Tibial nerve (tissue), 4 donors: ENCODE measurements at places on chromosomes 3 and 15.

DNA sequence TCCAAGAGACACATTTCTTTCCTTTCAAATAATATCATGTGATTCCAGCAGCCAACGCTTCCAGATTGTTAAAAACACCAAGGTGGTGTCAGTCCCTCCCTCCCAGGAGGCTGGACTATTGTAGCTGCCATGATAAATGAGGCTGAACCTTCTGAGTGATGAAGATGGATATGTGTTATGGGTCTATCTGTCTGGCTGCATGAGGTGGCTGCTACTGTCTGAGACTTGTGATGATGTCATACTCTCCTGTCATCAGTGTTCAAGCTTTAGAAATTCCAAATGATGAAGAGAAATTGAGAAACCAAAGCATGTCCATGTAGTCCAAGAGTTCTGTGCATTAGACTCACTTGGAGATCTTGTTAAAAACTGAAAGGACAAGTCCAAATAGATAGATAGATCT is 683.0 kb downstream of the NTRK3 start:
- no peak for DNase-seq
- H3K36me3 ChIP-seq, result no peaks in the 10 kb centered on the region
- H3K4me1 ChIP-seq, result peaks cover 6% of the 10 kb centered on the region
- H3K27ac ChIP-seq, result no peak overlapping the region

- H3K27me3 ChIP-seq, result no peaks in the 10 kb centered on the region
- H3K27ac ChIP-seq, result peak overlapping the region; percentile 92
- H3K4me3 ChIP-seq, result no peak overlapping the region
- H3K36me3 ChIP-seq, result peaks cover 43% of the 10 kb centered on the region
- peaks cover 7% of the 10 kb centered on the region for H3K4me1 ChIP-seq
Measured at GRCh38 chr15:89196241-89196640, 25.1 kb downstream of the RLBP1 start.

- DNase-seq, result no peak
- no peaks in the 10 kb centered on the region for H3K27me3 ChIP-seq
- no peaks in the 10 kb centered on the region for H3K4me1 ChIP-seq
- no peak overlapping the region for H3K4me3 ChIP-seq
Measured at GRCh38 chr3:54361746-54362283, 239.5 kb downstream of the CACNA2D3 start.

DNA sequence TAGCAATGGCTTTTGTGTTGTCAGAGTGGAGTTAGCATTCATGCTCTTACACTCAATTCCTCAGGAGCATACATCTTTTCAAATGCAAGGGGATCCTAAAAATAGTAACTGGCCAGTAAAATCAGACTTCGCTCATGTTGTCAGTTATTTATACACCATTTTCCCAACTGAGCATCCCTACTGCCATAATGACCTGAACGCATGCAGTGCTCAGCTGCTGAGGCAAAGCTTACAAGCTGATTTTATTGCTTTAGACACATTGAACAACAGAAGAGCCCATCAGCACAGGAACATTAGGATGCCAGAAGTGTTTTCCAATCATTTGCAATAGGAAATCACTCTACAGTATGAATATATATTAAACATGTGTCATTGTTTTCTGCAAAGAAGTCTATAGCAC is 689.7 kb upstream of the BCHE start:
- no peaks in the 10 kb centered on the region for H3K4me1 ChIP-seq
- no peak overlapping the region for H3K4me3 ChIP-seq
- H3K27me3 ChIP-seq, result no peaks in the 10 kb centered on the region
- DNase-seq, result no peak
- H3K27ac ChIP-seq, result no peak overlapping the region

DNA sequence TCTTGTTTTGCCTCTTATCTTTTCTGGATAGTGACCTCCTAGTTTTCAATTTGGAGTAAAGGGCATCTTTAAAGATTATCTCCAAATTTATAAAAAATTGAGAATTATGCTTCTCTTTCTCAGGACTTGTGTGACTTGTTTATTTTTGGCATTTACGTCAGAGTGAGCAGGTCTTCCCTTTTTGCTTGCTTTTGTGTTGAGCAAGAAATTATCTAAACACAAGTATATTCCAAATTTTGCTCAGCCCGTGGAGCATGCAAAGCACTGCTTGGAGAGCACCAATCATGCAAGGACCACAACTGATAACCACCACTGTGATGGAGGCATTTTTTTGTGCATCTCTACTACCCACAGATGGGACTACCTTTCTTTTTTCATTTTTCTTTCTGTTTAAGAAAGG is 7.1 kb downstream of the SLC25A26 start:
- H3K4me1 ChIP-seq, result no peaks in the 10 kb centered on the region
- DNase-seq, result no peak
- no peak overlapping the region for H3K4me3 ChIP-seq
- no peak overlapping the region for H3K27ac ChIP-seq

GRCh38 chr15:31324806-31325594 is 1.6 kb upstream of the KLF13 start:
- H3K4me3 ChIP-seq, result peak overlapping the region; percentile 97
- H3K4me1 ChIP-seq, result no peaks in the 10 kb centered on the region
- H3K36me3 ChIP-seq, result no peaks in the 10 kb centered on the region
- no peaks in the 10 kb centered on the region for H3K27me3 ChIP-seq
- no peak for DNase-seq

- H3K36me3 ChIP-seq, result no peaks in the 10 kb centered on the region
- no peak overlapping the region for H3K4me3 ChIP-seq
- DNase-seq, result peak; percentile 50
- peaks cover 18% of the 10 kb centered on the region for H3K4me1 ChIP-seq
- no peak overlapping the region for H3K27ac ChIP-seq
- H3K27me3 ChIP-seq, result no peaks in the 10 kb centered on the region
Measured at GRCh38 chr15:70023064-70023768, 74.5 kb downstream of the TLE3 start.

- peaks cover 45% of the 10 kb centered on the region for H3K4me1 ChIP-seq
- no peak for DNase-seq
- H3K36me3 ChIP-seq, result peaks cover 5% of the 10 kb centered on the region
- H3K27me3 ChIP-seq, result no peaks in the 10 kb centered on the region
Measured at GRCh38 chr3:52046186-52046901, 10.0 kb downstream of the DUSP7 start.

DNA sequence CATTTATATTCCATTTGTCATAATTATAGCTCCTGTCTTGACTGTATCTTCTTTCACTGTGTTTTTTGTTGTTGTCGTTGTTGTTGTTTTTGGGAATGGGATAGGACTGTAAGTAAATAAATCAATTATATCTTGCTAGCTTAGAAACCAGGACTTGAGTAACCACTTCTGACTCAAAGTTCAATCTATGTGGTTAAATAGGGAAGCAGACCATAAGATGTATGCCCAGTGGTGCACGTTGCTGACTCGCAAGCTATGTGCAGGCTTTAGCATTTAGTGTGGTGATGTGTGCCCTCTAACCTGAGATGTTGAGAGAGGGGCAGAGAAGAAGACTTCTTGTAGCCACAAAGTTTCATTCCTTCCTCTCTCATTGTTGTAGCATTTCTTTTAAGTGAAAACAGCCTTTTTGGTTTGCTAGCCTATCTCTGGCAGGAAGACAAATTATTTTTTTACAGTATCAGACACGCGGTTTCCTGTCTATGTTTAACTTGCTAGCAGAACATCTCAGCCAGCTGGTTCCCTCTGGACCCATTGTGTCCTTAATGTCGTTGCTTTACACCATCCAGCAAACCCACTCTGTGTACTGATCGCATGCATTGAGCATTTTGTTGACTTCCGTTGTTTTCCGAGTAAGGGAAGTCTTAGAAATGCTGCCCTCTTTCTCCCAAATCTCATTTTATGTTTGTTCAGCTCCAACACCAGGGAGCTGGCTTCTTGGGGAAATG is 52.1 kb downstream of the TGFBR2 start:
- peak overlapping the region; percentile 82 for H3K27ac ChIP-seq
- no peak overlapping the region for H3K4me3 ChIP-seq
- DNase-seq, result no peak
- H3K27me3 ChIP-seq, result no peaks in the 10 kb centered on the region
- H3K36me3 ChIP-seq, result peaks cover 58% of the 10 kb centered on the region
- peaks cover 80% of the 10 kb centered on the region for H3K4me1 ChIP-seq

- H3K36me3 ChIP-seq, result peaks cover 98% of the 10 kb centered on the region
- no peak for DNase-seq
- no peaks in the 10 kb centered on the region for H3K4me1 ChIP-seq
- no peaks in the 10 kb centered on the region for H3K27me3 ChIP-seq
- no peak overlapping the region for H3K27ac ChIP-seq
- H3K4me3 ChIP-seq, result no peak overlapping the region
Measured at GRCh38 chr15:73709686-73710085, 25.5 kb downstream of the CD276 start.

- no peaks in the 10 kb centered on the region for H3K36me3 ChIP-seq
- no peaks in the 10 kb centered on the region for H3K4me1 ChIP-seq
- DNase-seq, result no peak
- no peak overlapping the region for H3K4me3 ChIP-seq
Measured at GRCh38 chr3:194327218-194328052, 23.7 kb downstream of the CPN2 start.

DNA sequence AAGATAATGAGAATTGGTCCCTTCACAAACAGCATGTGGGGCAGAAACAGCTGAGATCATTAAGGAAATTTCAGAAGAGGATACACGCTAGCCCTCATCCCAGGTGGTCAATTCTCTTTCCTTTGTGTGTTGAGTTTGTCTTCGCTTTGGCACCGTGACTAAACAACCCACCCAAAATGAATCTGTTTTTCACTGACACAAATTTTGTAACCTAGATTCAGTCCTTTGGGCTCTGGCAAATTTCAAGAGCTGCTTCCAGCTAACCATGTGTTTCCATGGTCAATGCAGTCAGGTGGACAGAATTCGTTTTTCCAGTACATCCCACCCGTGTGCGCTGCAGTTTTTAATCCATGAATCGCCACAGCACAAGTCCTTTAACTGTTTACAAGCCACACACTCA is 435.4 kb downstream of the WDR72 start:
- no peak overlapping the region for H3K4me3 ChIP-seq
- no peaks in the 10 kb centered on the region for H3K27me3 ChIP-seq
- H3K36me3 ChIP-seq, result no peaks in the 10 kb centered on the region
- H3K4me1 ChIP-seq, result no peaks in the 10 kb centered on the region
- DNase-seq, result no peak
- no peak overlapping the region for H3K27ac ChIP-seq

GRCh38 chr3:145900056-145900829 is 260.7 kb downstream of the PLOD2 start:
- no peak overlapping the region for H3K4me3 ChIP-seq
- DNase-seq, result no peak
- no peak overlapping the region for H3K27ac ChIP-seq
- H3K36me3 ChIP-seq, result no peaks in the 10 kb centered on the region
- H3K4me1 ChIP-seq, result no peaks in the 10 kb centered on the region

- H3K27me3 ChIP-seq, result peaks cover 3% of the 10 kb centered on the region
- no peaks in the 10 kb centered on the region for H3K4me1 ChIP-seq
- no peak for DNase-seq
Measured at GRCh38 chr3:32089476-32089875, 16.9 kb upstream of the GPD1L start.

- H3K4me3 ChIP-seq, result no peak overlapping the region
- H3K36me3 ChIP-seq, result no peaks in the 10 kb centered on the region
- H3K27ac ChIP-seq, result peak overlapping the region; percentile 25
- H3K4me1 ChIP-seq, result peaks cover 38% of the 10 kb centered on the region
- no peaks in the 10 kb centered on the region for H3K27me3 ChIP-seq
Measured at GRCh38 chr15:67025719-67026609, 39.4 kb upstream of the SMAD3 start.

DNA sequence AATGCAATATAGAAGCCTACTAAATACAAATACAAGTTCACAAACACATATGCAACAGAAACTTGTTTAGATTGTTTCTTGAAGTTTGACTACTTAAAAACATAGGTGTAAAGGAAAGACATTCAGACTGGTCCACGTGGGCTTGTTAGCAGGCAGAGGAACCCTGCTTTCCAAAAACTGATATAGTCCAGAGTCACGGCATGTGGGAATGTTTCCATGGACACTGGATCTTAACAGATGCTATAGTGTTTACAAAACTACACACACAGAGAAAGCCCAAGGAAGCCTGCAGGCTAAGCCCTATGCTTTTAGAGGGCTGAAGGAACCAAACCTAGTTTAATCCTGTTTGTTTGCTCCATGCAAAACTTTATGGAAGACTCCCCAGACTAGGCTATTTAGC is 45.2 kb upstream of the LRRC58 start:
- no peak overlapping the region for H3K4me3 ChIP-seq
- peaks cover 8% of the 10 kb centered on the region for H3K36me3 ChIP-seq
- H3K27me3 ChIP-seq, result no peaks in the 10 kb centered on the region
- H3K4me1 ChIP-seq, result peaks cover 9% of the 10 kb centered on the region
- no peak for DNase-seq

GRCh38 chr15:79381593-79381992 is 50.5 kb upstream of the MINAR1 start:
- no peaks in the 10 kb centered on the region for H3K36me3 ChIP-seq
- H3K27ac ChIP-seq, result no peak overlapping the region
- H3K4me1 ChIP-seq, result no peaks in the 10 kb centered on the region
- H3K27me3 ChIP-seq, result peaks cover 2% of the 10 kb centered on the region
- H3K4me3 ChIP-seq, result no peak overlapping the region
- DNase-seq, result no peak

GRCh38 chr3:159733194-159733860 is 255.3 kb upstream of the IL12A start:
- no peak overlapping the region for H3K27ac ChIP-seq
- no peak for DNase-seq
- no peak overlapping the region for H3K4me3 ChIP-seq
- no peaks in the 10 kb centered on the region for H3K27me3 ChIP-seq
- no peaks in the 10 kb centered on the region for H3K4me1 ChIP-seq
- no peaks in the 10 kb centered on the region for H3K36me3 ChIP-seq
